ENCODE measurements at places on chromosomes 1 and 21.

DNA sequence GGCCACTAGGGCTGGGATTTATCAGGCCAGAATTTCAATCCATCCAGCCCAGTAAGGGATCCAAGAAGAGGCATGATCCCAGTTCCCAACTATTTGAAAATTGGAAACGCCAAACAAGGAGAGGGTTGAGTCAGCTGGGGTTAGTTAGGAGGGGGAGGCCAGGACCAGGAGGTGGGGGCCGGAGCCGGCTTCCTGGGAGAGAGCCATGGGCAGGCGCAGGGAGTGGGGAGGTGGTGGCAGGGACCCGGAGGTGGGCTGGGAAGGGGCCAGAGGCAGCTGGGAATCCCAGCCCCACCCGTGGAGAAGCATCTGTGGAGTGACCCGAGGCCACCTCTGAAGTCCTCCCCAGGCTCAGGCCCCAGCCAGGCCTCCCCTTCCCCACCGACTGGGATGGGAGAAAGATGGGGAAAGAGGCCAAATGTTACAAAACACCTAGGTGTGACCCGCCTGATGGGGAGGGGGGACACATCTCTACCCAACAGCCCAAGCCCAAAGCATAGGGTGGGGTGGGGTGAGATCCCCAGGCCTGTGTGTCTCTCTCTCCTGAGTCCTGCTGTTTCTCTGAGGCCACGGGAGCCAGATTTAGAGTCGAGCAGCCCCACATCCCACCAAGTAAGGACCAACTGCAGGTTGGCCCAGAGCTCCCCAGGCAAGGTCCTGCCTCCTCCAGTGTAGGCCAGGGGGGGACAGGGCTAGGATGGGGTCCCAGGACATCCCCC, 10.1 kb downstream of the HSPG2 start:
- DNase-seq = no peak

DNA sequence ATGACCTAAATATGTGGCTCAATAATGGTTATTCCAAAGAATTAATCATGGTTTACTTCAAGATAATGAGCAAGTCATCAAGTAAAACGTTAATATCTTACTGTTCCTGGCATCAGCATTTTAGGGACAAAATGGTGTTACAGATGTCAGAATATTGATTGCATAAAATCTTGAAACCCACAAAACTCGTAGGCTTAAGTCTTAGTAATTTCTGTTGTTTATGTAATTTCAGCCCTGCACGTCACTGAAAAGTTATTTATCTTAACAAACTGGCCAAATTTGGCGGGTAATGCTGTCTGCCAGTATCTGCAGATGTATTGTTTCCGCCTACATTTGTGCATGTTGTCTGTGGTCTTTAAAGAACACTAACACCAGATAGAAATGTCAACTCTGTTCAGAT, 25.8 kb downstream of the CDC7 start:
- DNase-seq = no peak

DNA sequence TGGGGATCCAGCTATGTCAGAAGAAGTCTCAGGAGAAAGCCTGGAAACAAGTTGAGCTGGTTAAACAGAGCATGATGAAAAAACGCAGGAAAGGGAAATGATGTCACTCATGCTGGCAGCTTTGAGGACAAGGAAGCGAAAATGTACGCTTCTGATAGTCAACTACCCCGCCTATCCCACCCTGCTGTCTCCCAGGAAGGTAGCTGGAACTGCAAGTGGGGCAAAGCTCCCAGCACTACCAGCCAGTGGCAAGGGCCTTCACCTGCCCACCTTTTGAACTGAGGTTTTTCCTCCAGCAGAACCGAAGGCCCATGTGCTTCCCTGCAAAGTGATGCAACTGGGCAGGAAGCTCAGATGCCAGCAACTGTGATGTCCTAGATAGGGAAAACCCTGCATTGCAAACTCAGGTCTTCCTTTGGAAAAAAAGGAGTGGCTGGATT, 6.3 kb upstream of the IL20 start:
- no peak for DNase-seq

- peak; percentile 83 for DNase-seq
Observed at GRCh38 chr21:44723177-44724131, 12.1 kb upstream of the TSPEAR start.

GRCh38 chr21:16504281-16504680, 774.5 kb downstream of the USP25 start:
- no peak for DNase-seq

DNA sequence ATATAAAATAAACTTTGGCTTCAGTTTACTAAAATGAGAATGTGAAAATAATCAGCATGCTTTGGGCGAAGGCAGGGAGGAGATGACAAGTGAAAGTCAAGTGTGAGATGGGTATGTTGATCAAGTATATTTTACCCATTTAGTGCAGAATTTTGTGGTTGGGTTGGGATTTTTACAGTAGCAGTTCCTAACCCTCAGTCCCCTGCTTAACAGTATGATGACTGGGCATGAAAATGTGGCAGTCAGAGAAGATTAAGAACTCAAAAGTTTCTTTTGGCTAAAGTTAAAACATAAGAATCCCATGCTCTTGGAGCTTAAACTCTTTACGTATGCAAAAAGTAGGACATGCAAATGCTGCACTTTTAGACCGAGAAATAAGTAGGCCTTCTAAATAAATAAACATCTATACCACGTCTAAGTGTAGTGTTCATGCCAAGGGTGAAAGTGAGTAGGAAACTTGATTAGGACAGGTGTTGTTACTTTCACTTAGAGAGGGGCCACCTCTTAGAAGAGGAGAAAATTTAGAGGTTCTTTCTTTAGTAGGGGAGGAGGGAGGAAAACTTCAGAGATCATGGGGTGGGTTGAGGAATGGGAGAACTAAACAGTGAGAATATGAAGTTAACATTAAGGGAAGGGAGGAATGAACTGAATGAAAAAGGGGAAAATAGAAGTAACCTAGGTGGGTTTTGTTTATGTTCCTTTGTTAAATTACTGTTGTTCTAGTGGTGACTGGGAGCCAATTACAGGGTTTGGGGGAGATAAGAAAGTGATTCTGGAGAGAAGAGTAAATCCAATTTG, 127.8 kb downstream of the OSBPL9 start:
- no peak for DNase-seq

GRCh38 chr1:155003766-155004351, 1.3 kb downstream of the ZBTB7B start:
- DNase-seq = peak; percentile 69

GRCh38 chr21:22444990-22445389, 1446.8 kb downstream of the NCAM2 start:
- DNase-seq = no peak

GRCh38 chr1:33455539-33456501, 16.6 kb upstream of the ZSCAN20 start:
- peak; percentile 90 for DNase-seq

GRCh38 chr1:243233908-243234307, 21.2 kb downstream of the CEP170 start:
- no peak for DNase-seq

GRCh38 chr21:38842079-38842478, 36.4 kb downstream of the ETS2 start:
- no peak for DNase-seq

DNA sequence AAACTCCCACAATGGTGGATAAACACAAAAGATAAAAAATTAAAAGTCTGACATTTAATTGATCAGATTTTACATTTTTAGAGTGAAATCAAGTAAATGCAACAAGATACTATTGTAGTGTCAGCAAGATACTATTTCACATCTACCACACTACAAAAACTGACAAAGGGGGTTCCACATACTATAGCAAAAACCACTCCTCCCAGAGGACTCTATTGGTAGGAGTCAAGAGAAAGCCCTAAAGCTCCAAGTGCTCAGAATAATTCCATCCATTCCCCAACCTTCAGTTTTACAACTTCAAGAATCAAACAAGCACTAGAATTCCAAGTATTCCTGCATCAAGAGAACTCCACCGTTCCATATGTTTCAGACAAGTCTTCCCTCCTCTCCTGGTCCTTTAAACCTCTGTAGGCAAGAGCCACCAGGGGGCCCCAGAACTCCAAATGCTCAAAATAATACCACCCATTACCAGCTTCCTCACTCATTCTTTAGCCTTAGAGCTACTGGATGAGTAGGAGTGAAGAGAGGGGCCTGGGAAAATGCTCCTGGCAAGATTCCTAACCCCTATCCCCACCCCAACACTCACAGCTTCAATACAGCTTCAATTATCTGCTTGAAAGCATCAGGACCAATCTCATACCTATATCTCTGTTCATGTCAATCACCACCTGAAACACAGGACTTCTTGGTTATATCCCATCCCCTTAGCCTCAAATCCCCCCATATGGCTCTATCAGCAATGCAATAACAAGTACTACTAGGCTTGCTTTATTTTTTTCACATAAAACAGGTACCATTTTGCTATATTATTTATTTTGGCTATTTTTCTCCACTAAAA, 9.9 kb downstream of the TOR1AIP2 start:
- peak; percentile 74 for DNase-seq

GRCh38 chr1:65387821-65388220, 32.6 kb upstream of the LEPR start:
- DNase-seq = no peak

DNA sequence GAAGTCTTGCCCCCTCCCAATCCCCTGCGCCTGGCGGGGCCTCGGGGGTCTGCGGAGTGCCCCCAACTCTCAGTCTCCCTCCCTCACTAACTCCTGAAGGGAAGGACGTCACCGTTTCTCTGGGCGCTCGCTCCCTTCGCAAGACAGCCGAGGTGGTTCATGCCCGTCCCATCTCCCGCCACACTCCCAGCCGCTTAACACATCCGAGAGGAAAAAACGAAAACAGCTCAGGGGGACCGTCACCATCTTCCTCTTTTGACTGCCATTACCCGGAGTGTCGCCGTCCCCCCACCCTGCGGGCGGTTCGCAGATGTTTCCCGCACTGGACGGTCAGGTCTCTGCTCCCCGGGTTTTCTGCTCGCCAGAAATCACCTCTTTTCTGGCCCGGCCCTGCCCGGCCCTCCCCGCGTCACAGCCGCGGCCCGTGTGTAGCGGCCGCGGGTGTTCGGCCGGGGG, 532 bp downstream of the ERO1B start:
- peak; percentile 81 for DNase-seq

DNA sequence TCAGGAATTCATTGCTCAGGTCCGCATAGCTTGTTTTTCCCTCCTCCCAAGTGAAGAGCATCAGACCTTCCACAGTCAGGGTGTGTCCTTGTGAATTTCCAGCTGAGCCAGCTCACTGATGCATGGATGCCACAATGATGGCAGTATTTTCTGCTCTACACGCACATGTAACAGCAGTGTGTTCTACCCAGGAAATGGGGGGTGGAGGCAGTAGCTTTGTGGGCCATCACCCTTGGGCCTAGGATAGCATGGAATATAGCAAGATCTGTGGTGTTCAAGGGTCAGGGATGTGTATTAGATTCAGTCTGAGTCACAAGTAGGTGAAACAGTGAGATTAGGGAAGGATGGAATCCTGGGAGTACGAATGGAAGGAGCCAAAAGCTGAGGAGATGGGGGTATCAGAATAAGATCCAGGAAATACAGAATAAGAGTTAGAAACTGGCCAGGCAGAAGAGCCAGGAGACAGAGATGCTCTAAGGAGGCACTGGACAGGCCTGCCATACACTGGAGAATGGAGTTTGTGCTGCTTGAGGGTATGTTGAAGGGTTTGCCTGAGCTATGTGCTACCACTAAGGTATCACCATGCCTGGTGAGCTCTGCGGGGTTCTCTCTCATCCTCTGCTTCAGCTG, 90.6 kb upstream of the CNIH3 start:
- DNase-seq = no peak

GRCh38 chr1:101420406-101420805, 183.6 kb downstream of the S1PR1 start:
- DNase-seq = peak; percentile 37

- DNase-seq = peak; percentile 57
Observed at GRCh38 chr1:15851210-15852035, 3.9 kb downstream of the SPEN start.

GRCh38 chr1:3518756-3519155, 64.3 kb downstream of the ARHGEF16 start:
- no peak for DNase-seq

DNA sequence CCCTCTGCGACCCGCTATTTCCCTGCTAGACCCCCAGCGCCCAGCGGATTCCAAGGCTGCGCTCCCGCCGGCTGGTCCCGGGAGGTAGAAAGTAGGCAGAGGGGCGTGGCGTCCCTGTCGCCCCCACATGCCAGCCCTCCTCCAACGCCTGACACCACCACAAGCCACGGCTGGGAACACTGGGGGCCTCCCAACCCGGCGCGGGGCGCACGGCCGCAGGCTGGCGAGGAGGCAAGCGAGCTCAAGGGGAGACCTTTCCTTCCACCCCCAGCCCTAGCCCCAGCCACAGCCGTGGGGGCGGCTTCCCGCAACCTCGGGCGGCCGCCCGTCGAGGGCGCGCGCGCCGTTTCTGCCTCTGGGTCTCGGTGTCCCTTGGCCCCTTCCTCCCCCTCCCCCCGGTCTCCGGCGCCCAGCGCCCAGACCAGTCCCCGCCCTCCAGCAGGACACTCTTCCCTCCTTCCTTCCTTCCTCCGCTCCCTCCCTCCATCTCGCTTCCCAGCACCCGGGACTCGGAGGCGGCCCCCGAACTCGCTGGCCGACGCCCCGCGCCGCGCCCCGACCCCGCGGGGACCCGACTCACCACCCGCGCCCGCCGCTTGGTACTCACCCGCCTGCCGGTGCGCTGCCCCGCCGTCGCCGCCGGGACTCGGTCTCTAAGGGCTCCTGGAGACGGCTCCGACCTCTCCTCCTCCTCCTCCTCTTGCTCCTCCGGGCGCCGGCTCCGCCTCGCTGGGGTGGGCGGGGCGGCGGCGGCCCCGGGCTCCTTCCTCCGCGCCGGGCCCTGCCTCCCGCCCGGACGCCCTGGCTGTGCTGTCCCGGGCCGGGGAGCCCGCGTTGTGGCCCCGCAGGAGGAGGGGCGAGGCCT, at the start of gene GNG12:
GNG12 (minus strand) TSS at position 731 of the 865 bp plus-strand sequence. CDS start 125,781 bp downstream, outside the sequence.
- peak; percentile 82 for DNase-seq

DNA sequence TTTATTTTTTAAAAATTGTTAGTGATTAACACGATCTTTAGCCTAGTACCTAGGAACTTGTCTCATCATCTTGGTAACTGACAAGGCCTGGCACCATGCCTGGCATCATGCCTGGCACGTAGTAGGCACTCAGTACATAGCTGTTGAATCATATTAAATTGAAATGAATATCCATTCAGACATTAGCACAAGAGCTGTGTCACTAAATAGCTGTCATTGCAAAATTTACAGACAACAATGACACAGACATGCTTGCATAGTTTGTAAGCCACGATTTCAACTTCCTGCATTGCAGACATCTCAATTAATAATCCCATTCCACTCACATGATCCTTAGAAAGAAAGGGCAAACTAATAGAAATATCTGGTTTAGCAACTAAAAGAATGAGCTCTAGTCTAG, 15.4 kb upstream of the PHACTR4 start:
- DNase-seq = no peak

GRCh38 chr1:19456968-19457441, 28.3 kb downstream of the CAPZB start:
- peak; percentile 79 for DNase-seq

GRCh38 chr1:244391761-244392160, 59.9 kb downstream of the ADSS2 start:
- no peak for DNase-seq

DNA sequence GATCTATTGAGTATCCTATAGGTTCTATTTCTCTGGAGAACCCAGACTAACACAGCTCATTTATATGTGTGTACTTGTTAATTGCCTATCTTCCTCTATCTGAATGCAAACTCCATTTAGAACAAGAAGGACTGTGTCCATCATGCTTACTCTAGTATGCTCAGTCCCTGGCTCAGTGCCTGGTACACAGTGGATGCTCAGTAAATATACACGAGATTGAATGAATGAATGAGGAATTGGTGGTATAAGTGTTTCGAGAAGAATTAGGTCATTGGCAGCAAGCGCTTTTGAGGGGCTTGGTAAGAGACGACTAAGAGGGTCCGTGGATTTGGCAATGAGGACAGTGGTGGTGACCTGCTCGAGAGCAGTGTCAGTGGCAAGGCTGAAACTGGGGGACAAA, 112.5 kb downstream of the CSMD2 start:
- no peak for DNase-seq
